ENCODE measurements at places on chromosomes 5 and 9.
A peak's percentile ranks its signal among the peaks of the same experiment; 100 is the strongest.

- DNase-seq = peak; percentile 16
Observed at GRCh38 chr5:10288592-10289219, 19.0 kb downstream of the CMBL start.

DNA sequence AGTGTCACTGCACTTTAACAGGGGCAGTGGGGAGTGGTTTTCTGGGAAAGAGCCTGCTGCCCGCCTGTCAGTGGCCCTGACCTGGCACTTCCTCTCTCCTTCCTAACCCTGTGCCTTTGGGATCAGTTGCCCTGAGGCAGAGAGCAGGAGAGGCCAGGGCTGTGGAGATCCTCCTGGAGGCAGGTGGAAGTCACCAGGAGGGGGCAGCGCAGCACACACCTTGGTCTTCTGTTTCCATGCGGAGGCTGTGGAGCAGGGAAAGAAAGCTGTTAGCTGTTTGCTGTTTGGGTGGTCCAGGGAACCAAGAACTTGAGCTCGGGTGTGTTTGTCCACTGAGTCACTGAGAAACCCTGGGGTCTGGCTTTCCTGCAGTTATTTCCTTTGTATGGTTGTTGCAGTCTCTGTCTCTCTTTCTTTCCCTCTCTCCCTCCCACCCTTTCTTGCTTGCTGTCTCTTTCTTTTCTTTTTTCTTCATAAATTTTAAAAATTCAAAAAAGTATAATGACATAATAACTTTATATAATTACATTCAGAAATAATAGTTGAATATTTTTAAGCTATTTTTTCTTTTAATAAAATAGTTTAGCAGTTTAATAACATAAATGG lies 28.1 kb downstream of the NTRK2 start:
- peak; percentile 13 for DNase-seq

- no peak for DNase-seq
Observed at GRCh38 chr9:6708732-6709131, 49.0 kb upstream of the KDM4C start.

DNA sequence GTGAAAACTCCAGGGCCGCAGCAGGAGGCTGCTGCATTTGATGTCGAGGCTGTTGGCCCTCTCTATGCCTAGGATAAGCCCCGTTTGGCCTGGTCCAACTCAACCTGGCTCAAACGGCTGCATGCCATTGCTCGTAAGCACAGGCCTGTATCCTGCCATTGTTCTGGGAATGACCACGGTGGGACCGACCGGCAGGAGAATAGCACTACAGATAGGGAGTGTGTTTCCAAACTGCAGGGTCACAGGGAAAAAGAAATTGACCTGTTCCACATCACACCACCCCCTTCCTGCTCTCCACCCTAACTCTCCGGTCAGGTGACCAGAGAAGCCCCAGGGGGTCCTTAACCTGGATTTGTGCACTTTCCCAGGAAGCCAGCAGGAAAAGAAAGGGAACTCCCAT lies 278.7 kb upstream of the KLF4 start:
- DNase-seq = no peak

DNA sequence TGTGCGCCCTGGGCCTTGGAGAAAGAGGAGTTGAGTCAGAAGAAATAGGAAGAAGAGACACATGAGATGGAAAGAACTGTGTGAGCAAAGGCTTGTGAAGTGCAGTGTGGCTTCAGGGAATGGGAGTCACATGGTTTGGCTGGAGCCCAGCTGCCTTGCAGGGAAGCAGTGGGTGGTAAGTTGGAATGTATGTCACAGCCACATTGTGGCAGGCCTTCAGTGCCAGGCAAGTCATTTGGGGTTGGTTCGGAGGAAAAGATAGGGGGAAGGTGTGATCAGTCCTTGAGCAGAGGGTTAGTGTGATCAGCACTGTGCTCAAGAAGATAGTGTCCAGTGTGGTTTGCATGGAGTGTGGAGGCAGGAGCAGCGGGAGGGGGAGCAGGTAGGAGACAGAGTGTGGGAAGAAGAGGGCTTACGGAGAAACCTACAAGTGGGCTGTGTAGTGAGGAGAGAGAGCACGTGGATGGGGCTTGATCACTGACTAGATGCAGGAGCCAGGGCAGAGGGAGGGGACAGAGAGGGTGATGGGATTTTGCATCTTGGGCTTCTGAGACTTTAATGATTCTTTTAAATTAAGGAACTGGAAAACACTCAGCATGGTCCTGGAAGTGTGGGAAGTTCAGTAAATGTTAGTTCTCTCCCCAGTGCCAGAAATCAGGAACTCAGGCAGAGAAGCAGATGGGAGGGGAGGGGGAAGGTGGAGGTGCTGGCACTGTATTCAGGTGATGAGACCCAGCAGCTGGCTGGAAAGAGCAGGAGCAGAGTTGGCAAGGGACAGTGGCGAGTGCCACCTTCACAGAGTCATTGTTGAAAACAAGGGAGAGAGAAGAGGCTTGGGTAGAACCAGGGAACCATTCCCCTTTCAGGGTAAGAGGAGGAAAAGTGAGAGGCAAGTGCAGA lies 46.6 kb downstream of the ARHGAP26 start:
- no peak for DNase-seq

All from CD4-positive, alpha-beta memory T cell (primary cell).